Activated CD8-positive, alpha-beta memory T cell treated with anti-CD3 and anti-CD28 coated beads for 1 hour (primary cell): ENCODE measurements at places on chromosomes 5 and 9.

- no peak for DNase-seq
Observed at GRCh38 chr9:17571825-17572224, 7.0 kb upstream of the SH3GL2 start.

DNA sequence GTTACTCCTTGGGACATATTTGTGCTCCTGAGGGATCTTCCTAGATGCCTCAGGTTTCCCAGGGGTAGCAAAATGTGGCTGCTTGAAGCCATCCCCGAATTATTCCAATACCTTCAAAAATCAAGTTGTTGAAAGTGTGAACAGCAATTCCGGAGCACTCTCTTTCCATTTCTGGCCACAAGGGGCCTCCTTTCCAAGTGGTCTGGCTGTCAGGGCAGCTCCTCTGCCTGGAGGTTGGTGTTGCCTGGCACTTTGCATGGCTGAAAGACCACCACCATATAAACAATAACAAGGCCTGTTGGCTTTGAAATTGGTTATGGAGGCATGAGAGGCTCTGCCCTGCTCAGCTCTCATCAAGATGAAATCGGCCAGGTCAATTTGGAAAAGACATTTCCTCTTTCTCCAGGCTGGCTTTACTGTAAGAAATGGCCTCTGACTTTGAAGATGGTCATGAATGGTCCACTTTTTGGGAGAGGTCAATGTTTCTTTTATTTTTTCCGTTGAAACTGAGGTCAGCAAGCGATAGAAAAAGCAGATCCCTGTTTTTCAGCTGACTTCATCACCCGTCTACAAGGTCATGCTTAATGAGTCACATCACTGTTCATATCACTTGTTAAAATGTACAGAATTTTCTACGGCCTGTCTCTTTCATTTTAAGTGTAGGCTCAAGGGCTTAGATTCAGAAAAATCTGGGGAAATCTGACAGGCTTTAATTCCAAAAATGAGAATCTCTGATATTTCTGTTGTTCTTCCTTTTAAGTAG, 481.1 kb upstream of the ZNF608 start:
- no peak for DNase-seq

GRCh38 chr5:161311146-161311708, 235.3 kb downstream of the GABRB2 start:
- no peak for DNase-seq

- DNase-seq = no peak
Observed at GRCh38 chr5:40754381-40755092, 1.2 kb downstream of the TTC33 start.
